Breast epithelium (tissue), 4 donors: ENCODE measurements at places on chromosomes 2 and 18.

- DNase-seq, result no peak
Measured at GRCh38 chr2:211737282-211737681, 801.3 kb downstream of the ERBB4 start.

GRCh38 chr2:180938451-180938850 lies 42.0 kb upstream of the UBE2E3 start:
- DNase-seq, result no peak

- no peak for DNase-seq
Measured at GRCh38 chr2:115549611-115550130, 1107.2 kb downstream of the DPP10 start.

DNA sequence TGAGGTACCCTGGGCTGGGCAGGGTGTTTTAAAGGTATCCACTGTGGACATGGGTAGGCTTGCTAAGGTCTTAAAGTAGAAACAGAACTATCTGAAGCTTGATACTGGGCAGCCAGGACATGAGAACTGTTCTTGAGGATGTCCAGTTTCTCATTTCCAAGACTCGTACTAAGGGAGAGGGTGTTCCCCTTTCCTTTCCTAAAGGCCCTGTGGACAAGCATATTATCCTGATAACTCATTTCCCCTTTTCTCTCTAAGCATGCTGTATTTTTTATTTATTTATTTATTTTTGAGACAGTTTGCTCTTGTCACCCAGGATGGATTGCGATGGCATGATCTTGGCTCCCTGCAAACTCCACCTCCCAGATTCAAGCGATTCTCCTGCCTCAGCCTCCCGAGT lies 273.6 kb downstream of the PRKCE start:
- DNase-seq, result no peak
